CD4-positive, alpha-beta memory T cell (primary cell): ENCODE measurements at places on chromosomes 1 and 21. TPM values are rescaled to one million over a fixed set of nuclear protein-coding genes. Genes with fewer than 3 reads are reported as not detected.

DNA sequence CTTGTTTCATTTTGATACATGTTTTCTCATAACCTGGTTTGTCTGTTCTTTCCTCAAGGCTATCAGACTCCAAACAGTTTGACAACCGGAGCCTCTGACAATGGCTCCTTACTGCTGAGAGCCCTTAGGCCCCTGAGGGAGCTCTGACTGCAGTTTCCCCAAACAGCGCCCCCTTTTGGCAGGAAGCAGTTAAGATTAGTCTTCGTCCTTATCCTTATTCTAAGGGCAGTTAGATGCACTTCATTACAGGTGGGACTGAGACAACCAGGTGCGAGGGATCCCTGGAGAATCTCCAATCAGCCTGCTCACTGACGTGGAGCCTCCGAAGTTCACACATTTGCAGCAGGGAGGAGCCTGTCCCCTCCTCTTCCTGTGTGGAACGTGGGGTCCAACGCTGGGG, 393.1 kb downstream of the BRINP3 start:
- H3K27ac ChIP-seq: no peak overlapping the region
- no peaks in the 10 kb centered on the region for H3K4me1 ChIP-seq
- no peaks in the 10 kb centered on the region for H3K36me3 ChIP-seq
- no peak for DNase-seq
- H3K27me3 ChIP-seq: no peaks in the 10 kb centered on the region

DNA sequence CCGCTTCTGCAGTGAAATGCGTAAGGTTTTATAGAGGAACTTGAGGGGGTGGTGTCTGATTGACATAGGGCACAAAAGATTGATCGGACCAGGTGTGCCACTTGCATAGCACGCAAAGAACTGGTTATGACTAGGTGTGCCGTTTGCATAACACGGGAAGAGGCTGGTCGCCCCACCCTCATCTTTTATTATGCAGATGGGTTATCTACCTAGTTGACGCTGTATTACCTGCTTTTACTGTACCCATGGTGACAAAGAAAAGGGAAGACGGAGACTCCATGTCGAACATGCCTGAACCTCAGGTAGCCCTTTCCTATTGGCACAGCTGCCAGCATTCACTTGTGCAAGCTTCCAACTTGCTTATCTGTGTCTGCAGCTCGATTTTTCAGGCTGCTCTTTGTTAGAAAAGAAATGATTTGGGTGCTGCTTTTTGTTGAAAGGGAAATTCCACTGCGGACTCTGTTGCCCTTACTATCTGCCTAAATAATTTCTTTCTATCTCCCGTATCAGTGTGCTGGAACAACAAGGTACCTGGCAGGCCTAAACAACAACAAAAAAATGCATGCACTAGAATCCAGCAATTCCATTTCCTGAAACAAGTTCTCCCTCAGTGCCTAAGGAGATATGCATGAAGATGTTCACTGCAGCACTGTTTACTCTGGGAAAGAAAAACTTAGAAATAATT, 194.4 kb upstream of the KAZN start:
- no peak overlapping the region for H3K4me3 ChIP-seq
- no peak for DNase-seq
- no peaks in the 10 kb centered on the region for H3K4me1 ChIP-seq
- H3K27me3 ChIP-seq: no peaks in the 10 kb centered on the region
- H3K36me3 ChIP-seq: no peaks in the 10 kb centered on the region

DNA sequence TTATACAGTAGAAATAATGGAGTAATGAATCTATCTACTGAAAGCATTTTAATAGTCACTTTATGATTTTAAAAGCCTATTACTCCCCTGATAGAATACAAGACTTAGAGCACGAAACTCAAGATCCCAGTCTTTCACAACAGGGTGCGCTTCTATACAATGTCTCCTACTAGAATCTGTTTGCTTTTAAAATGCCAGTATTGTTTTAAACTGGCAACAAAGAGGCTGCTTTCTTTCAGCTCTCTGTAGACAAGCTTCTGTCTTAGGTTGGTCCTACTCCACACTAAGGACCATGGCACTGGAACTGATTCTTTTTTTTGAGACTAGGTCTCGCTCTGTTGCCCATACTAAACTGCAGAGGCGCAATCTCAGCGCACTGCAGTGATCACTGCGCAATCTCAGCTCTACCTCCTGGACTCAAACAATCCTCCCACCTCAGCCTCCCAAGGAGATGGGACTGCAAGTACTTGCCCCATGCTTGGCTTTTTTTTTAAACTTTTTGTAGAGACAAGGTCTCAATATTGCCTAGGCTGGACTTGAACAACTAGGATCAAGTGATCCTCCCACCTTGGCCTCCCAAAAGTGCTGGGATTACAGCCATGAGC, 4.8 kb downstream of the DCAF8 start:
- DNase-seq: no peak
- no peaks in the 10 kb centered on the region for H3K27me3 ChIP-seq
- no peak overlapping the region for H3K27ac ChIP-seq
- no peak overlapping the region for H3K4me3 ChIP-seq

Gene KCNH1
- not detected for total RNA-seq

GRCh38 chr1:175089136-175089718, 21.6 kb downstream of the TNN start:
- no peak overlapping the region for H3K4me3 ChIP-seq
- H3K27me3 ChIP-seq: no peaks in the 10 kb centered on the region
- DNase-seq: no peak
- no peak overlapping the region for H3K27ac ChIP-seq
- H3K36me3 ChIP-seq: no peaks in the 10 kb centered on the region
- H3K4me1 ChIP-seq: no peaks in the 10 kb centered on the region

- H3K4me3 ChIP-seq: no peak overlapping the region
- DNase-seq: no peak
- no peaks in the 10 kb centered on the region for H3K36me3 ChIP-seq
- no peak overlapping the region for H3K27ac ChIP-seq
- no peaks in the 10 kb centered on the region for H3K27me3 ChIP-seq
Measured at GRCh38 chr1:17615959-17616358, 76.5 kb downstream of the ARHGEF10L start.

GRCh38 chr1:31227891-31228568, 11.7 kb downstream of the NKAIN1 start:
- no peak for DNase-seq
- H3K36me3 ChIP-seq: no peaks in the 10 kb centered on the region
- H3K27ac ChIP-seq: no peak overlapping the region
- no peak overlapping the region for H3K4me3 ChIP-seq
- no peaks in the 10 kb centered on the region for H3K4me1 ChIP-seq

DNA sequence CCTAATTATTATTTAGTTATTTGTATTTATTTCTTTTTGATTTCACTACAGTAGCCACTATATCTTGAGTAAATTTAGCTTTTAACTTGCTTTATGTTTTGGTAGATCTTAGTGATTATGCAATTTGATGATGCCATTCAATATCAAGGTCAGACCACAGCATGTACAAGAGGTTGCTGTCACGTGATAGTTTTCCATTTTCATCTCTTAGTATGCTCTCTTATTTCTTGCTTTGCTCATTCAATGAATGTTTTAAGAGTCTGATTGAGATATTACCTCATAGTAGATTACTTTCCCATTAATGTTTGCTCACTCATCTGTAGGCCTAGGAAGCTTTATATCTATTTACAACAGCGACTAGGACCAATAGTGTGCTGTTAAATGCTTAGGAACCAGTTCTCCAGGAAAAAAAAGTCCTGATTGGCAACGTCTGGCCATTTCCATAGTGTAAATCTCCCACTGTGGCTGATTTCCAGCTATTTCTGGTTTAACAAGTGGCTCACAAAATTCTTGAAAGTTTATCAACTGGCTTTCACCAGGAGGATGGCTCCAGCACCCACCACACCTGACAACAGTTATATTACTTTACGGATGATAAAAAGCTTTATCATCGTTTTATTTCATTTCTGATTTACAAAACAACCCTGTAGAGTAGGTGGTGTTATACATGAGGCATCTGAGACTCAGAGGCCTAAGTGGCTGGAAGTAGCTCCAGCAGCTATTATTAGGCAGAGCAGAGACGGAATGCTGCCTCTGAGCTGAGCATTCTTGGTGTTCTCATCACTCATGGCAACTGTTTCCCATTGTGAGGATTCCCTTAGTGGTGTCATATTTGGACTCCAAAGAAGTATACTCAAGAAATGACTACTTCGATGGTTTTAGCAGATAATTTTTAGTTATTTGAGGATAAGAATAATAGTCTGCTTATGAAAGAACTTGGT, 235.2 kb downstream of the DISC1 start:
- H3K36me3 ChIP-seq: no peaks in the 10 kb centered on the region
- DNase-seq: peak; percentile 19
- H3K27ac ChIP-seq: no peak overlapping the region
- no peak overlapping the region for H3K4me3 ChIP-seq
- H3K4me1 ChIP-seq: peaks cover 6% of the 10 kb centered on the region
- no peaks in the 10 kb centered on the region for H3K27me3 ChIP-seq

Gene ETV3L
- total RNA-seq: not detected
